ENCODE measurements at places on chromosomes 1 and 21.

DNA sequence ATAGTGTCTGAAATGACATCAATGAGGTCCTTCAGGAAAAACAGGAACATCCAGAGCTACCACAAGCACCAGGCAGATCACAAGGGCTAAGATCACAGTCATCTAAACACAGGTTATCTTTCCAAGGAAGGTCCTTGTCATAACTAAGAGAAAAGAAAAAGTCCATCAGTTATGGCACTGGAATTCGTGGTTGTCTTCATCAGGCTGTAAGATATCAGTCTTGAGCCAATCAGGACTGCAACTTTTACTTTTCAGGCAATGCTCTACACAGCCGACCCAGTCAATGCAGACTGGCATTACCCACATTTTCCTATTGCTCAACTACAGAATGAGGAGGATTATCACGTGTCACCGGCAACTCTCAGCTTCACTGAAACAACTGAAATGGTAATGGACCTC is 26.4 kb downstream of the SORT1 start:
- DNase-seq: no peak

GRCh38 chr1:66256629-66257572 is 277.1 kb upstream of the SGIP1 start:
- no peak for DNase-seq

- DNase-seq: no peak
Measured at GRCh38 chr21:42654179-42654912, 925 bp downstream of the PDE9A start.

DNA sequence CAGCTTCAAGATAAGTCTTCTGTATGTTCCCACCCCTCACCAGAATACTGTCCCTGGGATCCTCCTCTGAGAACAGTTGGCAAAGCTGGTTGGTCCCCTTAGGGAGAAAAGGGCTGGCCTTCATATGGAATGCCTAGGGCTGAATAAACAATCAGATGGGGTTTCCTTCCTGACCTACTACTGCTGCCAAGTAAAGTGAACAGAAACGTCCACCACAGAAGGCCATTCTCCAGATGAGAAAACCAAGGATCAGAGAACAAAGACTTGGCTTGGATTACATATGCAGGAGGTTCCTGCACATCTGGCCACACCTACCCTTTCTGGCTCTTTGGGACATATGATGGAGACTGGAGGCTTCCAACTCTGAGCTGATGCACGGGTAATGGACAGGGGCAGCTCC is 194.5 kb downstream of the HIVEP3 start:
- no peak for DNase-seq

GRCh38 chr1:7639435-7640131 is 131.5 kb upstream of the VAMP3 start:
- no peak for DNase-seq

GRCh38 chr1:94579876-94580294 is 38.3 kb upstream of the F3 start:
- DNase-seq: no peak

- no peak for DNase-seq
Measured at GRCh38 chr1:67860776-67861175, 27.5 kb upstream of the GNG12 start.

GRCh38 chr1:206651958-206652890 is 16.9 kb downstream of the DYRK3 start:
- no peak for DNase-seq

- no peak for DNase-seq
Measured at GRCh38 chr1:31013187-31013864, 52.2 kb downstream of the PUM1 start.

- no peak for DNase-seq
Measured at GRCh38 chr21:38853421-38853919, 47.7 kb downstream of the ETS2 start.

DNA sequence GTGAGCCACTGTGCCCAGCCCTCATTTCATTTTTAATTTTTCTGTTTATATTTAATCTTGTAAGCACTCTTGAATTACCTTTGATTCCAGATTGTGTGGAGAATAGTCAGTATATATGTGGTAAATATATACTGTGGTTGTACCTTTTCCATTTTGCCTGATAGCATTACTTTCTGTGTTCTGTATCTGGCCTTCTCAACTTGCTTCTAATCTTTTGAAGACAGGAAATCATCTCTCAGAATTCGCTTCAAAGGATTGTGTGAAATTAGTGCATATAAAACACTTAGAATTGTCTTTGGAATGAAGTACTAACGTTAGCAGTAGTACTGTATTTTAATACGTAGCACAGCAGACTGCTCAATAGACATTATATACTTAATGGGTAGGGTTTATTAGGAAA is 37.9 kb downstream of the PPP2R5A start:
- DNase-seq: no peak

DNA sequence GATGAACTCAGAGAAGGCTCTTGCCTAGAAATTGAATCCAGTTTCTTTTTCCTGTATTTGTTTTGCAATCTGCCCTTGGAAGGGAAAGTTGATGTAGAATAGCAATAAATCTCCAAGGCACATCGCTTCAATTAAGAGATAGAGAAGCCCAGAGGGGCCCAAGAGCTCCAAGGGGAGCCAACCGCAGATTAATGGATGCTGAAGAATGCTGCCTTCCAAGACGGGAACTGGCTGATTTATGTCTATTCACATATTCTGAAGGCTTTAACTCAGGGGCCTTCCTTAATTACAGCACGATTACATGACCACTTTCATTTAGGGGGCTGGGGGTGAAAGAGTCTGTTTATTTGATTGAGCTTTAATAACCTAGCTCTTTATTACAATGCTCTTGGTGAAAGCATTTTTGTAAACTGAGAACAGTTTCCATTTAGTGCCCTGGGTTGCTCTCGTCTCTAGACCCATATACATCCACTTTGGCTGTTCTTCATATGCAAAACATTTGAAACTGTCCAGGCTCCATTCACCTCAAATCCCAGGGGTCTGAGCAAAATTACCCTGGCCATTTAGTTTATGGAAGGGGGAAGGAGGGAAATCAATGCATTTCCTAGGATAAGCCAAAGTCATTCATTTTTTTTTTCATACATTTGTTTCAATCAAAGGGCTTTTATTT is 87.4 kb upstream of the CLDN14 start:
- DNase-seq: no peak

GRCh38 chr1:236921610-236922009 is 82.6 kb downstream of the MT1HL1 start:
- no peak for DNase-seq

DNA sequence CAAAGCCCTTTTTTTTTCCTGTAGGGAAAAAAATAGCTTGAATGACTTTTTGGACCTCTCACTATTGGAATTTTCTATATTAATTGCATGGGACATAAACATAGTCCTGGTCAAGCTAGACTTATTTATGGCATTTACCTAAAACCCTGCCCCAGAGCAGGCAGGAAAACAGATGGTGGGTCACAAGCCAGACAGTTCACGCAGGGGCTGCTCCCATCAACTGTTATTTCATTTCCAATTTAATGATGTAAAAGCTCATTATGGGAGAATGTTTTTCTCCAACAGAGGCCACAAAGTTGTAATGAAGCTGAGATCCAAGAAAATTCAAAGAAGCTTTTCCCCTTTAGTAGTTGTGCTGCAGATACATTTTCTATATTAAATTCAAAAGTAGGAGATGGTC is 99.2 kb downstream of the SGIP1 start:
- DNase-seq: no peak

DNA sequence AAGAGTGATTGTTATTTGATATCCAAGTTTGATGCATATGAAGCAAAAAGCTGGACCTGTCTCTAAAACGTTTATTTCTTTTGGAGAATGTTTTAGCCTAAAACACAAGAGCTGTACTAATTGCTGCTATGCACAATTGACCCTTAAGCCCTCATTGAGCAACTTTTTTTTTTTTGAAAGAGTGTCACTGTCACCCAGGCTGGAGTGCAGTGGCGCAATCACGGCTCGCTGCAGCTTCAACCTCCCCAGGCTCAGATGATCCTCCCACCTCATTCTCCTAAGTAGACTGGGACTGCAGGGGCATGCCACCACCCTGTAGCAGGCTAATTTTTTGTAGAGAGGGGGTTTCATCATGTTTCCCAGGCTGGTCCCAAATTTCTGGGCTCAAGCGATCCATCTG is 129.1 kb downstream of the PIK3R3 start:
- no peak for DNase-seq

DNA sequence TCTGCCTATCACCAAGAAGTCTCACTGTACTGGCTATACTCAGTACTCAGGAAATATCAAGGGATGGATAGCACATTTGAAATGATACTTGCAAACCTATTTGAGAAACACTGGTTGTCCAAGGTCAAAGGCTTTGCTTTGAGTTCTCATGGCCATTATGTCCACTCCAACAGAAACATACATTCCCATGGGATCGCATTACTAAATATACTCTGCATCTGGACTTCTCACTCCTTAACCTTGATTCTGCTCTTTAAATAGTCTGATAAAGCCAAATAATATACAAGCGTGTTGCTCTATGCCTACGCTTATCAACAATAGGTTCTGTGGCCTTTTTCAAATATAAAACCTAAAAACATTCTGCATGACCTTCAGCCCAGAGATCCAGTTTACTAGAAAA is 1054.8 kb downstream of the MRPL39 start:
- no peak for DNase-seq

DNA sequence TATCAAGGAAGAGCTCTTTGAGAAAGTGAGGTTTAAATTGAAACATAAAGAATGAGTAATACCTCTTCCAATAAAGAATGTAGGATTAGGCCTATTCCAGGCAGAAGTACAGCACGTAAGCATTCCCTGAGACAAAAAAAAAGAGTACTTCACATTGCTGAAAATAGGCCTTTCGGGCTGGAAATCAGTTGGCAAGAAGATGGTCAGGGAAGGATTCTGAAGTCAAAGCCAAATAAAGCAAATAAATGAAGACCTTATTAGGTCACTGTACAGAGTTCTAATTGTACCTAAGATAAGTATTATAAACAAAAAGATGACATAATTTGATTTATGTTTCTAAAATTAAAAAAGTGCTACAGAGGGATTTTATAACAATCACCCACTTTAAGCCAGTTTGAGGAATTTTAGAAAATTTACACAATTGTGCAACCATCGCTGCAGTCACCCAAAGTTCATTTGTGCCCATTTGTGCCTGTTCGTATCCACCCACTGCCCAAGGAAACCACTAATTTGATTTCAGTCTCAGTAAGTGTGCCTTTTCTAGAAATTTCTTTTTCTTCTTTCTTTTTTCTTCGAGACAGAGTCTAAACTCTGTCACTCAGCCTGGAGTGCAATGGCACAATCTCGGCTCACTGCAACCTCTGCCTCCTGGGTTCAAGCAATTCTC is 58.6 kb downstream of the FMO4 start:
- no peak for DNase-seq

- DNase-seq: no peak
Measured at GRCh38 chr1:235069577-235070563, 58.8 kb downstream of the TOMM20 start.

DNA sequence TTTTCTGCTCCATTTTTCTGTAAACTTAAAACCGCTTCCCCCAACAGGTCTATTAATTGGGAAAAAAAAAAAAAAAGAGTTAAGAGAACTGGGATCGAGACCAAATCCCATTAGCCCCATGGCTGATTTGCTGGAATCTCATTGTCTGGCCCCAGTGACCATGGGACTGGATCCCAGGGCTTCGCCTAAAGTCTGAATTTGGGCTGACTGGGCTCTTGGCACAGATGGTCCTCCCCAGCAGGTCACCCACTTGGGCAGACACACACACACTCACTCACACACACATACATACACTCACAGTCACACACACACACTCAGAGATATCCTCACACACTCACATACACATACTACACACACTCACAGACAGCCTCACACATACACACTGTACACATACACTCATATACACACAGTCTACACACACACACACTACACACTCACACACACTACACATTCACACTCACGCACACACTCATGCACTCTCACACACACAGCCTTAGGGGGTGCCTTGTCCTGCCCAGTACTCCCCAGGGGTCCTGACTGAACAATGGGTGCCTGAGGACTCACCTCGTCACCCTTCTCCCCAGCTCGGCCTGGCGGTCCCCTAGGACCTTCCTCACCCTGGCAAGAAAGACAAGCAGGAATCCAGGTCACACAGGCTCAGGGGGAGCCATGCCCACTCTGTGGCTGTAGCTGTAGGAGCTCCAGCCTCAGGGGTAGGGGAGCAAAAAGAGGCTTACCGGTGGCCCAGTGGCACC is 7.5 kb downstream of the COL9A2 start:
- DNase-seq: no peak

DNA sequence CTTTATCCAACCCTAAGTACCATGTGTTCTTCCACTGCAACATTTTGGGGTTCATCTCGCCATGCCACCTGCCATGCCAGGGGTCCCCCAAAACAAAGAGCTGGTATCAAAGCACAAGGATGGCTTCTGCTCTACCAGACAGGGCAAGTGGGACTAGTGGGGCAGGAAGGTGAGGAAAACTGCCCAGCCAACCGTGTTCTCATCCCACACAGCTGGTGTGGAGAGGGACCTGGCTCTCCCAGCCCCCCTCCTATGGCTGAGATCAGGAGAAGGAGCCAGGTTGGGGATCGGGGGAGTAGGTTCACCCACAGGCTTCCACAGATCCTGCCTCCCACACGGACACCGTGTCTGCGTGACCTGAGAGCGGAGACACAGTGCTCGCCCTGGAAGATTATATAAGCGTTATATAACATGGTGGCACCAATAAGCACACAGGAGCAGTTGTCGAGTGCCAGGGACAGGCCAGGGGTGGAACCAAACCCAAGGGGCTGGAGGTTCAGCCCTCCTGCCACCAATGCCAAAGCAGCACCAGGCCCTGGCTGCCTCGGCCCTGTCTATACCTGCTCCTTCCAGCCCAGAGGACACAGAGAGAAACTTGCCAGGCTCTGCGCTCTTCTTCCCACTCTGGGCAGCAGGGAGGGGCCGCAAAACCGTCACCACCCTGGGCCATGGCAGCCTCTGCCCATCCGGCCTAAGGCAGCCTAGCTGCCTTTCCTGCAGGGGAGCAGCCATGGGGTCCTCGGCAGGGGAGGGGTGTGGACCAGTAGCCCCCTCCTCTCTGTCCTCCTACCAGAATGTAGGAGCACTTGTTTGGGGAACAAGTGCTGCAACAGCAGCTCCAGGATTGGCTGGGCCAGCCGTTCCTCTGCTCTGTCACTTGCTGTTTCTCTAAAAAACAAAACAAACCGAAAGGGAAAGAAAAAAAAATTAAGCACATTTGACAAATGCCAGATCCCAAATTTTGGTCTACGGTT is 43.5 kb downstream of the CD34 start:
- DNase-seq: no peak

DNA sequence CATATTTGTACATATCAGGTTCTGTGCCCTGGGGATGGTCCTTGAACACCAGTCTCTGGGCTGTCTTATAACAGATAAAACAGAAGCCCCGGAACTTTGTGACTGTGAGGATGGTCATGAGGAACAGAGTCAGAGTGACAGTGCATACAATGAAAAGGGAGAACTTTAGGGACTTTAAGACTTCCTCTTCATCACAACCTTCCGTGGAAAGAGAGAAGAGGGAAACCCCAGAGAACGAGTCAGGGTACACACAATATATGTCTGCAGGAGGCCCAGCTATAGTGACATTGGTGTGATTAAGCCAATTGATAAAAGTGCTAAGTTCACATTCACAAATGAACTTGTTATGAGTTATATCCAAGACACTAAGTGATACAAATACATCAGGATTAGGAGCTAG is 32.1 kb downstream of the TLR5 start:
- DNase-seq: no peak

Measured in stimulated activated CD4-positive, alpha-beta T cell treated with anti-CD3 and anti-CD28 coated beads, Interleukin-1b, Interleukin-23, amount 100 ng/mL, for 1 hour (primary cell).